Kidney glomerular epithelial cell (primary cell): ENCODE measurements at places on chromosomes 16 and 17.
A peak's percentile ranks its signal among the peaks of the same experiment; 100 is the strongest.

DNA sequence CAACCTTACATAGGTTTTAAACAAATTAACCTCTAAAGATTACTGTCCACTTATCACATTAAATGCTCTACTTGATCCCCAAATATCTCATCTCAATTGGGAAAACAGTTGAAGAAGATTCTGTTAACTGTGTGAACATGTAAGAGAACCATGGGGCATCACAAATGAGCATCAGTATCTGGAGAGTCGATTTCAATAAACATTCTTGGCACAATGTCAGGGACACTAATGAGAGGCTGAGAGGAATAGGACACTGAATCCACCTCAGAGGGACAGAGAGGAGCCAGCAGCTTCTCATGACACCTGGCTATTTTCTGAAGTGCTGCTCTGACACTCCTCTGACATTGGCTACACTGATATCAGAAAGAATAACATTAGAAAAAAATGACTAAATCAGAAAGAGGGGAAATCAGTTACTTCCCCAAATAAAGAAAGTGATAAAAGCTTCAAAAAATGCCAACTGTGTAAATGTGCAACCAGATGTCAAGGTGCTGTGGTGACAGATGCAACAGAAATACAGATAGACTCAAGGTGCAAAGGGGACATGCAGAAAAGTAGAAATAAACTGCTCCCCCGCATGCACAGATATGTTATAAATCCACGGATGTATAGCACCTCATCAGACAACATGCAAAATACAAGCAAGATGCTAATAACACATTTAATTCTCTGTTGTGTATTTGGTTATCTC lies 67.4 kb downstream of the SNX11 start:
- no peak for DNase-seq

DNA sequence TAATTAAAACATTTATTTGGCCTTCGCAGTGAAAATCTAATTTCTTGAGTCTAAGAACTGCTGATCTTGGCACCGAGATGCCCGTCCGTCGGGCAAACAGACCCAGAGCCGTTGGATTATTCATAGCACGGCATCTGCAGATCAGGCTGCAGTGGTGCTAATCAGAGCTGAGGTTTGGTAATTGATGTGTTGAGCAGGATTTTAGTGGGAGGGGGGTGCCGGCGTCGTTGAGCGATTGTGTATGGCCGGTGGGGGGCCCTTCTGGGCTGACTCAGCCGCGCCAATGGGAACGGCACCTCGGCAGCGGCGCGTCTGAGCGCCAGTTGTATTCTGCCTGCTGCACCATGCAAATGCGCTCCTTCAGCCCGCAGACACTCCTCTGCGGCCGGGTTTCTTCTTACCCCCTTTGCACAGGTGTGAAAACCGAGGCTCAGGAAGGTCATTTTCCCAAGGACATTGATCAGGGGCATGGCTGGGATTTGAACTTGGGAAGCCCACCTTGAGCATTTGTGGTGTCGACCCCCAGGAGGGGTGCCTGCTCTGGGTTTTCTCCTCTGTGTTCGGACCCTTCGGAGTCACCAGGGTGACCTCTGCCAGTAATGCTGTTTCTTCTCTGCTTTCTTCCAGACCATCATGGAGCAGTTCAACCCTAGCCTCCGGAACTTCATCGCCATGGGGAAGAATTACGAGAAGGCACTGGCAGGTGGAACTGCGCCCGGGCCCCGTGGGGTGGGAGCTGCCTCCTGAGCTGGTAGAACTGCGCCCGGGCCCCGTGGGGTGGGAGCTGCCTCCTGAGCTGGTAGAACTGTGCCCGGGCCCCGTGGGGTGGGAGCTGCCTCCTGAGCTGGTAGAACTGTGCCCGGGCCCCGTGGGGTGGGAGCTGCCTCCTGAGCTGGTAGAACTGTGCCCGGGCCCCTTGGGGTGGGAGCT lies 18.4 kb downstream of the BAIAP2 start:
- no peak for DNase-seq

GRCh38 chr17:9200699-9201359 lies 179.5 kb downstream of the NTN1 start:
- no peak for DNase-seq

DNA sequence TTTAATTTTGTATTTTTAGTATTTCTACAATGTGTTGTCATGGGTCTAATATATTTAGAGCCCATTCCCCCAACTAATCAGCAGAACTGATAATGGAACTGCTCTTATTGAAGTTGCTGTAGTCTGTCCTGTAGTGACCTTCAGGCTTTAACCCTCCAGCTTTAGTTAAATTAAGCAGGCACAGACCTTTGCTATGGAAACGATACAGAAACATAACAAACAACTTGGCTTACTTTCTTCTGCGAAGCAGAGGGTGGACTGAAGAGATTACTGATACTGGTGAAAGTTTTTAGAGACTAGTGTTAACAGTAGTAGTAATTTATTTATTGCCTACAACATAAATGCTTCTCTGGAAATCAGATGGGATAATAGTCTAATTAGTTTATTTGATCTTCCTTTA lies 61.4 kb downstream of the NFATC3 start:
- no peak for DNase-seq

GRCh38 chr16:30921748-30922419 lies 1.5 kb upstream of the FBXL19 start:
- no peak for DNase-seq

DNA sequence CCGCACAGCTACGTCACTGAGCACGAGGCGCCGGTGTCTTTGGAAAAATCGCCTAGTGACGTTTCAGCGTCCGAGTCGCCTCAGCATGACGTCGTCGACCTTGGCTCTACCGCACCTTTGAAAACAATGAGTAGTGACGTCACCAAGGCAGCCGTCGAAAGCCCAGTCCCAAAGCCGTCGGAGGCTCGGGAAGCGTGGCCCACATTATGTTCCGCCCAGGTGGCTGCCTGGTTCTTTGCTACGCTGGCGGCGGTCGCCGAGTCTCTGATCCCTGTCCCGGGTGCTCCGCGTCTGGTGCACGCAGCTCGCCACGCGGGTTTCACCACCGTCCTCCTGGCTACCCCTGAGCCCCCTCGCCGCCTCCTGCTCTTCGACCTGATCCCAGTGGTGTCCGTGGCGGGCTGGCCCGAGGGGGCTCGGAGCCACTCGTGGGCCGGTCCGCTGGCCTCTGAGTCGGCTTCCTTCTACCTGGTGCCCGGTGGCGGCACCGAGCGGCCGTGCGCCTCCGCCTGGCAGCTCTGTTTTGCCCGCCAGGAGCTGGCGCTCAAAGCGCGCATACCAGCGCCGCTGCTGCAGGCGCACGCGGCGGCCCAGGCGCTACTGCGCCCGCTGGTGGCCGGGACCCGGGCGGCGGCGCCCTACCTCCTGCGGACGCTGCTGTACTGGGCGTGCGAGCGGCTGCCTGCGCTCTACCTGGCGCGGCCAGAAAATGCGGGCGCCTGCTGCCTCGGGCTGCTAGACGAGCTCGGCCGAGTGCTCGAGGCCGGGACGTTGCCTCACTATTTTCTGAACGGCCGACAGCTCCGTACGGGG lies 1.5 kb downstream of the TMEM102 start:
- peak; percentile 40 for DNase-seq
